ENCODE measurements at places on chromosomes 5 and 9. TPM values are rescaled to one million over a fixed set of nuclear protein-coding genes. Genes with fewer than 3 reads are reported as not detected.

Gene GRIN3A
- polyA plus RNA-seq = 0.04 TPM

Gene EGFL7
- polyA plus RNA-seq = not detected

Gene MEF2C
- polyA plus RNA-seq = 0.24 TPM

Gene IL33
- polyA plus RNA-seq = not detected

Gene CNTNAP3
- polyA plus RNA-seq = not detected

GRCh38 chr5:68709239-68709638 lies 384.6 kb upstream of the SLC30A5 start:
- no peak overlapping the region for H3K4me3 ChIP-seq
- H3K27ac ChIP-seq = no peak overlapping the region
- peaks cover 29% of the 10 kb centered on the region for H3K4me1 ChIP-seq
- no peaks in the 10 kb centered on the region for H3K27me3 ChIP-seq
- no peak for DNase-seq

DNA sequence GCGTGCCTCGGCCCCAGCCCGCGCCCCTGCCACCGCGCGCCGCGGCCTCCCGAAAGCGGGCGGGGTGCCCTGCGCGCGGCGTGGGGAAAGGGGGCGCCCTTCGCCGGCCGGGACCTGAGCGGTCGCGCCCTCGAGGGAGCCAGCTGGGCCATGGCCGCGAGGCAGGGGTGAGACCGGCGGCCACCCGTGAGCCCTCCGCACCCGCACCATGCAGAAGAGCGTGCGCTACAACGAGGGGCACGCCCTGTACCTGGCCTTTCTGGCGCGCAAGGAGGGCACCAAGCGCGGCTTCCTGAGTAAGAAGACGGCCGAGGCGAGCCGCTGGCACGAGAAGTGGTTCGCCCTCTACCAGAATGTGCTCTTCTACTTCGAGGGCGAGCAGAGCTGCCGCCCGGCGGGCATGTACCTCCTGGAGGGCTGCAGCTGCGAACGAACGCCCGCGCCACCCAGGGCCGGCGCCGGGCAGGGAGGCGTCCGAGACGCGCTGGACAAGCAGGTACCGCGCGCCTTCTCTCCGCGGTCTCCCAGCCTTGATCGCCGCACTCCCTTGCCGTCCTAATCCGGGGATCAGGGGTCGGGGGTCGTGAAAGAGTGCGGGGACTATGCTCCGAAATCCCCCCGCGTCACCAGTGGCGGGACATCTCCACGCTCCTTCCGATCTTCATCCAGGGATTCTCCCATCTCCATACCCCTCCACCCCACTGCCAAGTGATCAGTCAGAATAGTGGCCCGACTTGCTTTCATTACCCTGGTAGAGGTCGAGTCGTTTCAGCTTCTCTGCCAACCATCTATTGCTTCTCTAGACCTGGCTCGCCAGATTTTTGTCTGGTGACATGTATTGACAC lies 590 bp downstream of the RASGRF2 start:
- peak; percentile 42 for DNase-seq
- H3K36me3 ChIP-seq = no peaks in the 10 kb centered on the region
- H3K27me3 ChIP-seq = no peaks in the 10 kb centered on the region
- H3K4me3 ChIP-seq = peak overlapping the region; percentile 85
- peaks cover 35% of the 10 kb centered on the region for H3K4me1 ChIP-seq

DNA sequence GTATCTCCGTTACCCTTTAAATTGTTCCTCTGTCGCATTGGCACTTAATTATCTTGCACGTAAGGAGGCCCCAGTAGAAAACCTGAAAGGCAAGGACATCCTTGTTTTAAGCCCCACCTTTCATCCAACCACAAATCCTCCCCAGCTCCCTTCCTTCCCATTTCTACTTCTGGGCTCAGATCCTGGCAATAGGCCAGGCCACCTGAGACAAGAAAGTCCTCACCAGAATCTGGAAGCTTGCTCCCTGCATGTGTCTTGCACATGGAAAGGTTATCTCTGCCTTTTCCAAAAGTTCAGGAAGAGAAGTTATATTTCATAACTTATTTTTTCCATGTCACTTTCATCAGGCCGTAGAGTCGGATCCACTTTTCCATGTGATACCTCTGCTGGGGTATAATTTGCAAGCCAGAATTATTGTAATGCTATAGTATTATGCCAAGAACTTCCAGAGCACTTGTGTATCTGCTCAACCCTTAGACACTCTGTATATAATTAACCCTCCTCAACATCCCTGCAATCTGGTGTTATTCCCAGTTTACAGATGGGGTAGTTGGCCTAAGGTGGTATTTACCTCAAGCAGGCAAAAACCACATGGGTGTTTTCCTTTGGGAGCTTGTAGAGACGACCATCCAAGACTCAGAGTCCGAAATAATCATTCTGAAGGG lies 2.6 kb upstream of the SHB start:
- H3K4me1 ChIP-seq = peaks cover 18% of the 10 kb centered on the region
- no peaks in the 10 kb centered on the region for H3K27me3 ChIP-seq
- H3K27ac ChIP-seq = no peak overlapping the region
- H3K4me3 ChIP-seq = no peak overlapping the region
- no peaks in the 10 kb centered on the region for H3K36me3 ChIP-seq

GRCh38 chr5:83552275-83552674 lies 80.7 kb downstream of the VCAN start:
- no peak for DNase-seq
- H3K27ac ChIP-seq = no peak overlapping the region
- H3K36me3 ChIP-seq = no peaks in the 10 kb centered on the region
- no peak overlapping the region for H3K4me3 ChIP-seq
- H3K27me3 ChIP-seq = no peaks in the 10 kb centered on the region

GRCh38 chr9:26329974-26330373 lies 562.6 kb downstream of the CAAP1 start:
- no peak overlapping the region for H3K27ac ChIP-seq
- H3K27me3 ChIP-seq = no peaks in the 10 kb centered on the region
- no peaks in the 10 kb centered on the region for H3K4me1 ChIP-seq
- no peaks in the 10 kb centered on the region for H3K36me3 ChIP-seq
- no peak for DNase-seq

DNA sequence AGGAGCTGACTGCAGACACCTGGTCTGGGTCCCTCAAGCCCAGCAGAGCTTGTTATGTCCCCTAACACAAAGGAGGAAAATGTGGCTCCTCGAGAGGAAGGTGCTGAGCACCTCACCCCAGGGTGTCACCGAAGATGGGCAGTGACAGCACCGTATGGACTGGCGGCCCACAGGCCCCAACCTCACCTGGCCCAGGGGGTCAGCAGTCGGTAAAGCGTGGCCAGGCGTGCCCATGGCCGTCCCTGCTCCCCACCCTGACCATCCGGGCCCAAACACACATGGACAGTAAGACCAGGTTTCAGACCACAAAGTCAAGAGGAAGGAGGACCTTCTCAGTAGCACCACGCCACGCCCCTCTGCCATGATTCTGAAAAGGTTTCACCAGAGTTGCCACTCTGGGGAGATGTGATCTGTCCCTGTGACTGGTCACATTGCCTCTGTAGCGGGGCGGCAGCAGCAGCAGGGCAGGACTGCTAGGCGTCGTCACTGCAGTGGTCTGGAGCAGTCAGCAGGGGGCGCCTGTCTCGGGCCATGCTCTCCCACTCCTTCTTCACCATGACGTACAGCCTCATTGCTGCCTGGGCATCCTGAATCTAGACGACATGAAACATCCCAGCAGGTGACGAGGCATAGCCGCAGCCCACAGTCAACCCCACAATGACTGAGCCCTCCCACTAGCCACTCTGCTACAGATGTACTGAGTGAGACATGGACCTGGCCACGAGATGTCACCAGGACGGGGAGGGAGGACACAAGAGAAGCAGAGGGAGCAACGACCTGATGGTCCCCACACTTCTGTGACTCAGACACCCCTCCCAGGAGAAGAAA lies 11.1 kb downstream of the REXO4 start:
- H3K27me3 ChIP-seq = no peaks in the 10 kb centered on the region
- H3K4me1 ChIP-seq = no peaks in the 10 kb centered on the region

GRCh38 chr9:98866435-98867102 lies 59.1 kb downstream of the GALNT12 start:
- no peaks in the 10 kb centered on the region for H3K27me3 ChIP-seq
- DNase-seq = no peak
- H3K4me1 ChIP-seq = no peaks in the 10 kb centered on the region
- no peak overlapping the region for H3K4me3 ChIP-seq
- no peak overlapping the region for H3K27ac ChIP-seq

- H3K4me1 ChIP-seq = no peaks in the 10 kb centered on the region
- no peak overlapping the region for H3K4me3 ChIP-seq
- DNase-seq = no peak
- H3K27ac ChIP-seq = no peak overlapping the region
- H3K27me3 ChIP-seq = no peaks in the 10 kb centered on the region
Observed at GRCh38 chr5:97088774-97089148, 53.6 kb downstream of the LIX1 start.

GRCh38 chr5:169442403-169442874 lies 141.1 kb upstream of the SPDL1 start:
- H3K27me3 ChIP-seq = no peaks in the 10 kb centered on the region
- H3K4me3 ChIP-seq = no peak overlapping the region
- no peak for DNase-seq
- H3K36me3 ChIP-seq = no peaks in the 10 kb centered on the region

DNA sequence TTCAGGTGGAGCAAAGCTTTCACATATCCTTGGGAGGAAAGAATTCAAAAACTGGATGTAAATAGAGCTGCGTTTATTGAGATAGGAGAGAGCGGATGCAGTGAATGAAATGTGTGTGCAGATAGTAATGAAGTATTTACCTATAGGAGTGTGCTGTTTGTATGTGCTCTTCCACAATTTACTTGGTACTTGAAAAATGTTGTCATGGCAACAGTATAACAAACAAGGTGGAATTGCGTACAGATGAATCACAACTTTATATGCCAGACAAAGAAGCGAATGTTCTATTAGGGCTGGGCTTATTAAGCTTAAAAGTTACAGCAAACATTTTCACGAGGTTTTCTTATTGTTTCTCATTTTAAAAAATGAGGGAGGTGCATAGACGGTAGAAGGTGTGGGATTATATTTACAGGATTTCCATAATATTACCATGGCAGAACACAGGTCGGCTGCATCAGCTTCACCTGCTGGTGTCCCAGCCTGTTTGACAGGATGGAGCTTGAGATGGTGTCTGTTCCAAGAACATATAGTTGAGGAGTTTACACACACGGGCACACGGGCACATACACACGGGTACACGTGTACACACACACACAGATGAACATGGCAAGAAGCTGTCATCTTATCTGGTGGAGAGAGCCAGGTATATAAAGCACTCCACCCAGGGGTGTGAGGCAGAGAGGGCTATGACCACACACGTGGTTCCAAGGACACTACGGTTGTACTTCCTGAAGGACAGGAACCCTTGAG lies 155.7 kb downstream of the RMI1 start:
- H3K36me3 ChIP-seq = no peaks in the 10 kb centered on the region
- H3K27me3 ChIP-seq = no peaks in the 10 kb centered on the region
- H3K4me3 ChIP-seq = no peak overlapping the region
- H3K4me1 ChIP-seq = no peaks in the 10 kb centered on the region
- no peak overlapping the region for H3K27ac ChIP-seq

DNA sequence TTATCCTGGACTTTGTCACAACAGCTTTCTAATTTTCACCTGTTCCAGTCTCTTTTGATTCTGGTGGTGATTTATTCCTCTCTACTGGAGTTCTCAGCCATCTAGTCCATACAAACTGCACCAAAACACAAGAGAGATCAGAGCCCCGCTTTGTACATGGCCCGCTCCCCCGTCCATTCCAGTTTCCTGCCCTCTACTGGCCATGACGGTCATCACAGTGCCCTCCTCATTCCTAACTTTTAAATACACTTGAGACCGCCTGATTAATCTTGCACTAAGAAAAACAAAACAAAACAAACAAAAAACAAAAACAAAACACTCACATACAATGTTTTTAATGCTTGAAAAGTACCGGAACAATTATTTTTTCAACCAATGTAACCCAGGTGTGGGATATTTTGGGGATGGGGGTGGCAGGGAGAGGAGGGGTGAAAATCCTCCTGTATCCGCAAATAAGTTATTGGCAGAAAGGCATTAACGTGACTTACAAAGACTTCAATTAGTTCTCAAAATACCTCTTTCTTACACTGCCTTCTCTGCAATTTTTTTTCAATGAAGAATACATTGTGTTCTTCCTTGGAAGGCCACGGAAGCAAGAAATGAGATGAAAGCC lies 84.8 kb upstream of the PAM start:
- no peak for DNase-seq
- H3K36me3 ChIP-seq = no peaks in the 10 kb centered on the region
- H3K4me3 ChIP-seq = no peak overlapping the region
- H3K27me3 ChIP-seq = no peaks in the 10 kb centered on the region
- H3K4me1 ChIP-seq = no peaks in the 10 kb centered on the region

GRCh38 chr9:125766468-125767221 lies 19.5 kb downstream of the PBX3 start:
- no peak overlapping the region for H3K27ac ChIP-seq
- no peak overlapping the region for H3K4me3 ChIP-seq
- H3K27me3 ChIP-seq = no peaks in the 10 kb centered on the region

DNA sequence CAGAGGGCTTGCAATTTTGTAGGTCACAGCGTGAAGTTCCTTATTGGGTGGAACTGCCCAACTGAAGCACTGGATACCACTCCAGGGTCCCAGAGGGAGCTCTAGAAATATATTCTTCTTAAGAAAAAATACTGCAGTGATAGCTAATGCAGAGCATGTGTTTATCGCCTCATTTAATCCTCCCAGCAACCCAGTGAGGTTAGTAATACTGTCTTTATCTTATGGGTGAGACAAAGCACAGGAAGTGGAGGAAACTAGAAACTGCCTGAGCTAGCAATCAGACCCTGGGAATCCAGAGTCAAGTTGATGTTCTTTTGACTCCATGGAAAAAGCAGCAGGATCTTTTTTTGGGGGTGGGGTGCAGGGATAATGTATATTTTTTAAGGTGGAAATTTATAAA lies 153.3 kb downstream of the PJA2 start:
- no peaks in the 10 kb centered on the region for H3K36me3 ChIP-seq
- H3K4me3 ChIP-seq = no peak overlapping the region
- no peak for DNase-seq
- no peak overlapping the region for H3K27ac ChIP-seq
- H3K4me1 ChIP-seq = no peaks in the 10 kb centered on the region
